ENCODE measurements at places on chromosomes 6 and 20.
A peak's percentile ranks its signal among the peaks of the same experiment; 100 is the strongest.

DNA sequence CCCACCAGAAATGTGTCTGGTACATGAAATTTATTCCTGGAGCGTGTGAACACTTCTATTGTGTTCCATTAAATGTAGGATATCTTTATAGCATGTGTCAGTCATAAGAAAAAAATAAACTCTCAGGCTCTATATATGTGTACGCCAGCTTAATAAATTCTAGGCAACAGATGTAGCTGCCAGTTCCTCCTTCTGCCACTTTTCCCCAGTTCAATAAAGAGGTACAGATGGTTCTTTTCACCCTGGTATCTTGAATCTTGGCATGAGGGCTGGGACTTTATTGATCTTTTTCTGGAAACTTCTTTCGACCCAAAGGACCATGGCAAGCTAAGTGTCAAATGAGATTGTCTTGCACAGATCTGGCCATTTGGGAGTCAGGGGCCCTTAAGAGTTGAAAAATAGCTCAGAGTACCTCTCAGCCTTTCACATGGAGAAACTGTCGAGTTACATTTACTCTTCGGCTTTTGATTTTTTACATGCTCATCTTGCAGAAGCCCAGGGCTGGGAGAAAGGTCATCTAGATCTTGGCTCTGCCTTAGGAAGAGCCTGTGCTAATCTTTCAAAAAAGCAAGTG is 240.9 kb downstream of the DOK5 start:
- no peak for DNase-seq

DNA sequence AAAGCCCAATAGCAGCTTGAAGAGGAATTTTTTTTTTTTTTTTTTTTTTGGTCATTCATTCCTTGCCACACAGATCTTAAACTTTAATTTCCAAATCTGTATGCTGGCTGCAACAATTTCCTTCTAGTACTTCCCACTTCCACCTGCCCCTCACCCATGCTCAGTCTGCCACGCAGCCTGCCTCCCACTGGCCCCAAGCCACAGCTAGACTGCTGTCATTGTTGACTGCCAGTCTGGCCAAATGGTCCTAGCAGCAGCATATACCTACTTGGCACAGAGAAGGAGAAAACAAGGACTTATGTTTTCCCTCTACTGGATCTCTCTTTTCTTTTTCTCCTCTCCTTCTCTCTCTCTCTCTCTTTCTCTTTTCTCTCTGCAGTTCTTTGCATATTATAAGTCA is 118.3 kb upstream of the HEY2 start:
- no peak for DNase-seq

GRCh38 chr20:47174456-47175243 is 181.8 kb downstream of the ZMYND8 start:
- DNase-seq: no peak

- DNase-seq: peak; percentile 81
Observed at GRCh38 chr20:19205981-19206396, 6.5 kb upstream of the SLC24A3 start.

- no peak for DNase-seq
Observed at GRCh38 chr6:3500262-3501014, 43.6 kb upstream of the SLC22A23 start.

DNA sequence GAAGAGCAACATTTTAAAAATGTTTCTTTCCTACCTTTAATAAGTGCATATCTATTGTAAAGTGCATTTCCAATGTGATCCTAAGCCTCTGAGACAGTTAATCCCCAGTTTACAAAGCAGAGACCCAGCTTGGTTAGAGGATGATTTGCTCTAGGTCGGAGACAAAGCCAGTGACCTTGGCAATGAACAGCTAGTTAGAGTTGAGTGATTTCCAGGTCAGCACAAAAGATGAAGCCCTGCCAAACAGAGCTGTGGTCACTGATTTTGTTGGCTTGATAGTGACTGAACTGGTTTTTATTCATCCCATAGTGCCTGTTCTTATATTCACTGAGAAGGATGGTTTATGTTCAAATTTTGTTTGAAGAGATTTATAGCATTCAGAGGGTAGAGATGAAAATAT is 56.6 kb upstream of the CD83 start:
- DNase-seq: no peak

DNA sequence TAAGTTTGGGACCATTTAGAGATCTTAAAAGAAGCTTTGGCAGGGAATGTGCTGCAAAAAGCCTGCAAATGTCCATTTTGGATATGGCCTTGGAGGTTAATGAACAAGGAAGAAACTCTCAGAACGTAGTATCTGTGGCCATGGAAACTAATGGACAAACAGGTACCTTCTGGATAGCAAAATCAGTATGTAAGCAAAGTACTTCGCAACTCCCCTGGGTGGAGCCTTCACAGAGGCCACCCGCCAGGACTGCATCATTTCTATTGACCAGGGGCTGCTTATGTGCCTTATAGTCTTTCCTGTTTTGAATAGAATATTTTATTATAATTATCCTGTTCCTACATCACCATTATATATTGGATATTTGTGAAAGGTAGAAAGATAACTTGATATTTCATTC is 510.8 kb upstream of the SYNCRIP start:
- no peak for DNase-seq

DNA sequence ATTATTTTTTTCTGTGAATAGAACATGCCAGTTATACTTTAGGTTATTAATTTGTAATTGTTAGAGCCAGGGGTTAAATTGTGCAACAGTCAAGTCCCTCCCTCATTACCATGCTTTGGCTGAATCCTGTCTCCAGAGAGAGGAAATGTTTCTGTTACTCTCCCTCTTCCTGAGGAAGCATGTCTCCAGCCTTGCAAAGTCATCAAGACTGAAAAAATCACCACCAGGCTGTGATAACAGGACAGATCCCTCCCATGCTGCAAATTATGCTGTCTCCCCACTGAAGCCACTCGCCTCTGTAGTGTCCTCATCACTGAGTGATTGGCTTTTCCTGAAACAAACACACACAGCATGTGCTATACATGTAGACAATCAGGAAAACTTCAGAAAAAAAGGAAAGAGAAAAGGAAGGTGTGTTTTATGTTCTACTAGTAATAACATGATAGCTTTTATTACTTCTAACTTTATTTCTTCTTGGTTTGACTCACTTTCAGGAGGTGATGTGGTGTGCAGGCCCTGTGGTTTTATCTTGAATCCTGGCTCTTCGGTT is 290.0 kb upstream of the JAG1 start:
- peak; percentile 4 for DNase-seq

- DNase-seq: peak; percentile 33
Observed at GRCh38 chr6:22194188-22194921, 102.5 kb downstream of the PRL start.

DNA sequence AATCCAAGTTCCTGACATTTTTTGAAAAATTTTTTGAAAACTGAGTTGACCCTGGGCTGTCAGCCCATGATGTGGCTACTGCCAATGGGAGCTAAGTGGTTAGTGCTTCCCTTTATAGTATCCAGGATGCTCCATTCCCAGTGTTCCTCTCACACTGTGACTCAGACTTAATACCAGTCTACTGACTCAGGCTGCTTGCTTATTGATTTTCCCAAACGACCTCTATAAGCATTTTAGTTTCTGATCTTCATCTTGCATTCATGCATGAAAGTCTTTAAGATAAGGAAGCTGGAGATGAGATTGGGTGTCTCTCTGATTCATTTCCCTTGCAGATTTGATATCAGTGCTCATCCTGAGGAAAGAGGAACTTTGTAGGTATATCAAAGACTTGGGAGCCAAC is 560.0 kb downstream of the TBC1D32 start:
- DNase-seq: no peak

DNA sequence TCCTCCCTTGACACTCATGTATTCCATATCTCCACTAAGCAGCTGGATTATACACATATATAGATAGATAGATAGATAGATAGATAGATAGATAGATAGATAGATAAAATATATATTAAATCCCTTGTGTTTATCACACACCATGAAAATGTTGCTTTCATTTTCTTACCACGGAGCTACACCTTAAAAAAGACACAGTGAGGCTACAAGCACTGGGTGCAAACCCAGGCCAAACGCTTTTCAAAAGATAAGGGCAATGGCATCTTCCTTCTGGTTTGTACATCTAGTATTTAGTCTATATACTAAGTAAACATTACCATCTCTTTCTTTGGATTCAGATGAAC is 377.1 kb downstream of the ESR1 start:
- DNase-seq: no peak

GRCh38 chr6:29506446-29507067 is 18.8 kb upstream of the MAS1L start:
- DNase-seq: no peak

DNA sequence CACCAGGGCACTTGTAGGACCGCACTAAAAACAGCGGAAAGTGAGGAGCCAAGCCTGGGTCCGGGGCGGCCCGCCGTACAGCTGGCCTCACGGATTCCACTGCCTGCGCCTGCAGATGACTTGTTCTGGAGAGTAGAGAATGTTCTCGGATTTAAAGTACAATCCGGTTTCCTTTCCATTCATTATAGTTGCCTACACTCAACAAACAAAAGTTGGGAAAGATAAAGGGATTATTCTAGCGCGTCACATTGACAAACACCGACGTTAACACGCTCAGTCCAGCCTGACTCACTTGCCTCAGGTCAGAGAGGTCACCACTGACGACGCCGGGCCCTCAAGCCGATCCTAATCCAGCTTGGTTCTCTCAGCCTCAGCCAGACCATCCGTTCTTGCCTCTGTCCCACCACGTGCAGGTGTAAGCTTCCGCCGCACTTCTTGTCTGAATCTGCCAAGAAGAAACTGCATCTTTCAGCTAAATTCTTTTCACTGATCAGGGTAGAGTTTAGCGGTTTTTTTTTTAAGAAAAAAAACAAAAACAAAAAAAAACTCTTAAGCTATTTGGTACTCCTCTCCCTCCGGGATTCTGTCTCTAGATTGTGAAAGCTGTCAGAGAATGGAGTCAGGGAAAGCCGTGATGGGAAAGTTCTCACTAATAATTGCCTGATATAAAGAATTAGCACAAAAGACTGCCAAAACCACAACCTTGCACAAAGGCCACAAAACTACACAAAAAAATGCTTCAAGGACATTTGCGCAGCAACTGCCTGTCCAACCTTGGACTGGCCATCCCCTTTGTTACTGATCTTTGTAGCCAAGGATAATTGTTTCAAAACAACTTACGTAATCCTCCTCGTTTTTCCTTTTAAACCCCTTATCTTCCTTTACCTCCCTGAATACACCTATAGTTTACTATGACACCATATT is 1.1 kb upstream of the PHF10 start:
- peak; percentile 46 for DNase-seq

- DNase-seq: no peak
Observed at GRCh38 chr6:111472933-111473435, 10.0 kb downstream of the REV3L start.

DNA sequence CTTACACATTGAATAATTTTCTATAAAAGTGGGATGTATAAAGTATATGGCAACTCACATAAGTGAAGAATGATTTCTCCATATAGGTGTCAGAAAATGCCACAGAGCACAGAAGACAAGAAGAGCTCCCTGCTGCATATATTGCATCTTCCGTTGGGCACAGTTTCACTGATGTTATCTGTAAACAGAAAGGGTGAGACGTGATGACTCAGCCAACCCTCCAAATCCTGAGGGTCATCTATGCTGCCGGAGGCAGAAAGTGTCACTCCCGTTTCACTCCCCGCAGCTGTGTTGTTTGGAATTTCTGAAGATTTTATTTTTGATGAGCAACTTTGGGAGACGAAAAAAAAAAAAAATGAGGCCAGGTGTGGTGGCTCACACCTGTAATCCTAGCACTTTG is 644.1 kb downstream of the C6orf118 start:
- DNase-seq: no peak

DNA sequence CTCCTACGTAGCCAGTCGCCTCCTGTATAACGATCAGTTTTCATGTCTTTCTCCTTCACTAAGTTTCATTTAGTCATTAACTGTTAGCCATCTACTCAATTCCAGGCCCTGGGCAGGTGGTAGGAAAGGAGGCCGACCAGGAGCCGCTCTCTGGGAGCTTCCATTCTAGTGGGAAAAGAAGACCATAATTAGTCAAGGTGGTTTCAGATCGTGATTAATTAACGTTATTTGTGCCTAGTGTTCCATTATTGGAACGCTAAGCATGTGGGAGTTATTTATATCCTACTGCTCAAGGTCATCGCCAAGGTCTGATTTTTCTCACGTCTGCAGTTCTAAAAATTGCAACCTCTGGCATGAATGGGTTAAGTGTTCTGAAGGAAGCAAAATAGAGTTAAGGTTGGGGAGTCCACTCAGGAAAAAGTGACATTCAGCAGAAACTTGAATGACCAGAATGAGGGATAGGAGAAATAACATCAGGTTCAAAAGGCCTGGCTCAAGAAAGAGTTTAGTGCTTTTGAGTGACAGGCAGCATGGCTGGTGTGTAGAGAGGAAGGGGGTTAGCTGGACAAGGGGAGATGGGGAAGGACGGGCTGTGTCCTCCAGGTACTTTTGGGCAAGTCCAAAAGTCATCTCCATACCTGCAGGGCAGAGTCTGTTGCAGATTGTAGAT is 812 bp downstream of the SLC9A8 start:
- no peak for DNase-seq

GRCh38 chr6:21478411-21478810 is 115.1 kb upstream of the SOX4 start:
- no peak for DNase-seq

GRCh38 chr6:121885399-121886152 is 450.1 kb downstream of the GJA1 start:
- no peak for DNase-seq

DNA sequence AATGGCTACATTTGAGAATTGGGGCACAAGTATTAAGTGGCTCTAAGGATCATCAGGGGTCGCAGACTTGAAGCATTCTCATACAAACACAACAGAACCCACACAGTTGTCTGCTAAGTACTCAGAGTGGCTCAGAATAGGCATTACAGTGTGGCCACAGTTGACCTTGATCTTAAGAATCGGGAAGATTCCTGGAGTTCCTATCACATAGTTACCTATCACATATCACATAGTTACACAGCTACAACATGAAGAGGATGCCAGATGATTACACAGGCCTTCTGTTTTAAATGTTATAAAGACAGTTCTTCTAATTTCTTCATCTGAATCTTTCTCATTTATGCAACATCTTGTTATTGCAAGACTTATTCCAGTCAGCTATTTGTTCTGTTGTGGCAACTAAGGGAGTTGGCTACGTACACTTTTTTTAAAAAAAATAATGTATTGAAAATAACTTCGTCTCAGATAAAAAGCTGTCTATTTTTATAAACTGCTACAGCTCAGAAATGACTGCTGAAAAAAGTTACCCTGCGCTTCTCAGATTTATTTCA is 129.0 kb downstream of the REV3L start:
- no peak for DNase-seq

DNA sequence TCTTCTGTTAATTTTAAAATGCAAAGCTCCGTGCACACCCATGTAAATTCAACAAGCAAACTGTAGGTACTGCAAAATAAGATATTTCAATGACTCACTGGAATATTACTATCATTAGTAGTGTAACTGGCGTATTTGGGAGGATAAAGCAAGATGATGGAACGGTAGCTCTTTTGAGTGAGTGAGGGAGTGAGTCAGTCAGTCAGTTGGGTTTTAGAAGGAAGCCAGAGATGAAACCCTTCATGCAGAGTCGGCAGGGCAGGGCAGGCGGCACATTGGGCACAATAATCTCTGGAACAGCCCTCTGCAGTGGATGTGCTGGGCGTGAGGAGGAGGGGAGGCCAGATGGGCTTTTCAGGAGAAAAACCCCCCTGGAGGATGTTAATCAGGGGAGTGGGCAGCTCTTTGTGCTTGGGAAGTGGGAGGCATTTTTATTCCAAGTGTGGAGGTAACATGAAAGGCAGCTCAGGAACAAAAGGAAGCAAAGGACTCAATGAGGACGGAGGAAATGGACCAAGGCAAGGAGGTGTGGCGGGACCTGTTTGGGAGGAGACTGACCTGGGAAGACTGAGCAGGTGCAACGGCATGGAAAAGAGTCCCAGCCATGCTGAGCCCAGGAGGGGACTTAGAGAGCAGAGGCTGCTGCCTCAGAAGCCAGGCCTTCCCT is 171.2 kb downstream of the ZDHHC14 start:
- no peak for DNase-seq
